SJSA1 (cell line): ENCODE measurements at places on chromosomes 13 and 19. TPM values are rescaled to one million over a fixed set of nuclear protein-coding genes. Genes with fewer than 3 reads are reported as not detected.

The NTF4 gene
- not detected in 2 replicates for total RNA-seq

The SIGLEC5 gene
- not detected in 2 replicates for total RNA-seq

GRCh38 chr19:16259385-16260159, 61.9 kb downstream of the AP1M1 start:
- H3K36me3 ChIP-seq, result no peaks in the 10 kb centered on the region
- no peak overlapping the region for H3K27ac ChIP-seq
- H3K4me1 ChIP-seq, result no peaks in the 10 kb centered on the region
- DNase-seq, result no peak
- H3K4me3 ChIP-seq, result no peak overlapping the region

- peak; percentile 63 for DNase-seq
- H3K4me1 ChIP-seq, result no peaks in the 10 kb centered on the region
- H3K4me3 ChIP-seq, result no peak overlapping the region
- H3K27ac ChIP-seq, result no peak overlapping the region
Observed at GRCh38 chr19:7970716-7971448, 27.4 kb upstream of the TIMM44 start.

The TSHZ3 gene
- total RNA-seq, result 4.2 and 8.3 TPM in 2 replicates

- H3K4me3 ChIP-seq, result no peak overlapping the region
- peaks cover 6% of the 10 kb centered on the region for H3K4me1 ChIP-seq
- DNase-seq, result no peak
- H3K27me3 ChIP-seq, result no peaks in the 10 kb centered on the region
- H3K27ac ChIP-seq, result no peak overlapping the region
Observed at GRCh38 chr13:49569993-49570689, 15.2 kb downstream of the RCBTB1 start.

DNA sequence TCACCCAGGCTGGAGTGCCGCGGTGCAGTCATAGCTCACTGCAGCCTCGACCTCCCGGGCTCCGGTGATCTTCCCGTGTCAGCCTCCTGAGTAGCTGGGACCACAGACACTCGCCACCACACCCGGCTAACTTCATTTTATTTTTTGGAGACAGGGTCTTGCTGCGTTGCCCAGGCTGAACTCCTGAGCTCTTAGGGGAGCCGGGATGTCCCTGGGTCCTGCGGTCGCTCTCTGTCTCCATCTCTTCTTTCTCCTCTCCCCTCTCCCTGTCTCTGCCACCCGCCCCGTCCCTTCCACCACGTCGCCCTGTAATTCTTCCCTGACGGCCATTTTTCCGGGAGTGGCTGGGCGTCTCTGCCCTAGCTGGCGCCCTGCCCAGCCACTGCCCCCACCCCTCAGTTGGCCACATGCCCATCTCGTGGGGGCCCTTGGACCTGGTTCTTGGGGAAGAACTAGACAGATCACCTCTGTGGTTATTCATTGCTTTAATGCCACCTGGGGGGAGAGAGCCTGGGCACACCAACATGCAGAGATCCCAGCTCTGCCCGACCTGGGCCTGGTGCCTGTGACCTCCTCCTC, 18.9 kb downstream of the ARID3A start:
- DNase-seq, result no peak
- H3K27ac ChIP-seq, result no peak overlapping the region
- no peak overlapping the region for H3K4me3 ChIP-seq
- H3K27me3 ChIP-seq, result no peaks in the 10 kb centered on the region
- H3K4me1 ChIP-seq, result peaks cover 15% of the 10 kb centered on the region
- no peaks in the 10 kb centered on the region; the same call in 1 of the 2 replicates for H3K36me3 ChIP-seq

- H3K27me3 ChIP-seq, result no peaks in the 10 kb centered on the region
- no peak for DNase-seq
- no peak overlapping the region for H3K4me3 ChIP-seq
- no peak overlapping the region for H3K27ac ChIP-seq
Observed at GRCh38 chr19:36257520-36257876, 42.6 kb downstream of the ZNF146 start.

The IQCN gene
- total RNA-seq, result 0.13 and 0.22 TPM in 2 replicates

GRCh38 chr13:51907040-51907732, 45.4 kb downstream of the CCDC70 start:
- H3K4me3 ChIP-seq, result no peak overlapping the region
- no peaks in the 10 kb centered on the region for H3K36me3 ChIP-seq
- H3K27me3 ChIP-seq, result no peaks in the 10 kb centered on the region
- DNase-seq, result no peak

DNA sequence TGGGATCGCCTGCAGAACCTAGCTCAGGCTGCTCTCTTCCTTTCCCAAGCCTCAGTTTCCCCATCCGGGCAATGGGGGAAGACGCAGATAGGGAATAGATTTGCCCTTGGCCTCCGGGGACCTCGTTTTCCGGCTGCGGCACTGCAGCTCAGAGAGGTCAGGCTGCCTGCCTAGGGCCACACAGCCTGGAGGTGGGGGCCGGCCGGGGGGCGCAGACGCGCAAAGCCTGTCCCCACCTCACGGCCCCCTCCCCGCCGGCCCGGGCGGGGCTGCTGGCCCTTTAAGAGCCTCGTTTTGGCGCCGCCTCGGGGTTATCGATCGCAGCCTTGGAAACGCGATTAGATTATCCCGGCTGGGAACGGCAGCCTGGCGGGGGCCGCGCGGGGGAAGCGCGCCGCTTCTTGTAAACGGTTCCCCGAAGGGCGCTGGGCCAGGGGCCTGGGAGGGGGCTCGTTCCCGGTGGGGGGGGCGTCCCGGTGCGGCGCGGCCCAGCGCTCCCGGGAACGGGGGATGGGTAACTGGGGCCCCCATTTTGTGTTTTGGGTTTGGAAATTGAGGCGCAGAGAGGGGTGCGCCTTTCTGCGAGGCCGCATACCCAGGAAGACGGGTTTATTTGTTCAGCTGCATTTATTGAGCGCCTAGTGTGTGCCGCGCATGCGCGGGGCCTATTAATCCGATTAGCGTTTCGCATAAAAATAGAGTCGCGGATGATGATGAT, 23.4 kb upstream of the TCF3 start:
- H3K27me3 ChIP-seq, result peaks cover 83% of the 10 kb centered on the region
- no peak for DNase-seq
- H3K27ac ChIP-seq, result no peak overlapping the region
- no peaks in the 10 kb centered on the region for H3K36me3 ChIP-seq

DNA sequence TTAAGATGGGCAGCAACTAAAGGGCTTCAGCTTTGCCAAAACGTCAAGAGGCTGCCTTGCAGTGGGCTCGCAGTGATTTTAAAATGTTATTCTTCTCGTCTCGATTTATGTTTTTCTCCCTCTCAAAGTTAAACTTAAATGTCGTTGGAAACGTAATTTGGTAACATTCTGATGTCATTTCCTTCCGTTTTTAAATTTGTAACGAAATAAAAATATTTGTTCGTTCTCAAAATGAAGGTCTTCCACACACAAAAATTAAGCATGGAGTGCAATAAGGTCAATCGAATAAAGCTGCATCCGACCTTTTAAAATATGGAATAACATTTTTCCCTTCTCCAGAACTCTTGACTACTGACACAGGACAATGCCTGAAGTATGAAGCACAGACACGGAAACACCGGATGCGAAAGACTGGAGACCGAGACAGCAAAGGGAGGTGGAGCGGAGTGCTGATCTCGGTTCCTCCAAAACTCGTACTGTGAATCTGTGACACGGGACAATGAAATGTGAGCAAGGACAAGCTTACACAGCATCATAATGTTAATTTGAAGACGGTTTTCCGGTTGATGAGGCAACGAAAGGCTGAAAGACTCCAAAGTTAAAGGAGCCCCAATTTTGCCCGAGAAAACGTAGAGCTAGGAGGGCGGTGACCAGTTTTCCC, 850 bp downstream of the MTMR6 start:
- peaks cover 4% of the 10 kb centered on the region; the same call in 1 of the 2 replicates for H3K4me1 ChIP-seq
- H3K4me3 ChIP-seq, result peak overlapping the region; percentile 76
- 0 out of 2 replicates have a peak, but pooled peaks cover 7% of the 10 kb centered on the region for H3K36me3 ChIP-seq
- H3K27me3 ChIP-seq, result no peaks in the 10 kb centered on the region
- peak; percentile 43 for DNase-seq

- no peaks in the 10 kb centered on the region for H3K36me3 ChIP-seq
- no peak for DNase-seq
- peak overlapping the region; percentile 67 for H3K27ac ChIP-seq
- no peaks in the 10 kb centered on the region for H3K27me3 ChIP-seq
Observed at GRCh38 chr13:106373304-106373988, 162.0 kb downstream of the EFNB2 start.

The STK11 gene
- 61.6 and 70.1 TPM in 2 replicates for total RNA-seq

GRCh38 chr13:44906230-44906629, 83.0 kb downstream of the NUFIP1 start:
- H3K27me3 ChIP-seq, result no peaks in the 10 kb centered on the region
- peaks cover 37% of the 10 kb centered on the region for H3K4me1 ChIP-seq
- no peak overlapping the region for H3K4me3 ChIP-seq
- no peak overlapping the region for H3K27ac ChIP-seq

The ONECUT3 gene
- total RNA-seq, result not detected in 2 replicates

DNA sequence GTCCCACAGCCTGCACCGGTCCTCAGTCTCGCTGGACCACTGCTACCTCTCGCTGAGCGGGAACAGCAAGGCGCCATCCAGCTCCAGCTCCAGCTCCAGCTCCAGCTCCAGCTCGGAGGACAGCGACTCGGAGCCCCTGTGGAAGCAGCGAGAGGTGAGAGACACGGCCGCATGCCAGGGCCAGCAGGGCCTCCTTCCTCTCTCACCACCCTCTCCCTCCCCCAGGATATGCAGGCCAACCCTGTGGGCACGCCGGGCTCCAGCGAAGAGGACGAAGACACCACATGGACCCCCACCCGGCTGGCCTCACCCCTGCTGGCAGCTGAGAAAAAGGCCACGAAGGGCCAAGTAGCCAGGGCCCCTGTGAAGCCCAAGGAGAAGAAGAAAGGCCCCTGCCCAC, 7.3 kb downstream of the SIX5 start:
- no peak overlapping the region for H3K4me3 ChIP-seq
- H3K36me3 ChIP-seq, result peaks cover 5% of the 10 kb centered on the region; the same call in 1 of the 2 replicates
- H3K4me1 ChIP-seq, result peaks cover 12% of the 10 kb centered on the region
- H3K27ac ChIP-seq, result no peak overlapping the region

DNA sequence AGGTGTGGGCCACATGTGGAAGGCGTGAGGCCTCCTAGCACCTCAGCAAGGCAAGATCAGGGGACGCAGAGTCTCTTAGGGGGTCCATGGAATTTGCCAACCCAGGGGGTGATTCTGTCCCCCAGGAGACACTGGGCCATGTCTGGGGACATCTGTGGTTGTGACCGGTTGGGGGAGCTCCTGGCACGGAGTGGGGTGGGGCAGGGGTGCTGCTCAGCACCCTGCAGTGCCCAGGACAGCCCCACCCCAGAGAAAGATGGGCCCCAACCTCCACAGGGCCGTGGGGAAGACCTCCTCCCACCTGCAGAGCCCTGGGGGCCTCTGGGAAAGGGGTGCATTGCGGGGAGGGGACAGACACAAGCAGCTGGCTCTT, 4.0 kb downstream of the MKNK2 start:
- H3K4me1 ChIP-seq, result peaks cover 40% of the 10 kb centered on the region
- H3K4me3 ChIP-seq, result no peak overlapping the region

DNA sequence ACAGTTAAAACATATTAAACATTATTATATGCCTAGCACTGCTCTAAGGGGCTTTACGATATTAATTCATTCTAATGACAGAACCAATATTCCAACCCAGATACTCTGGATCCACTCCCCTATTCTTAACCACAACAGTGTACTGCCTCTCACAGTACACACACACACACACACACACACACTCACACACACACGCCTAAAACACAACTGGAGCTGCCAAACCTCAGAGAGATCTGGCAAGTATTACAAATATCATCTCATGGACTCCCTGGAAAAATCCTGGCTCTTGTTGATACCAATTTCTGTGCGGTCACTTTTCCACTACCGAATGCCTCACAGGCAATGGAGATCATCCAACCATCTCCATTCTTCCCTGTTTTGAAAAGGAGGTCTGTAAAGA, 1.3 kb downstream of the ZNF780A start:
- H3K36me3 ChIP-seq, result peaks cover 3% of the 10 kb centered on the region; the same call in 1 of the 2 replicates
- no peaks in the 10 kb centered on the region for H3K27me3 ChIP-seq
- H3K4me1 ChIP-seq, result 0 out of 2 replicates have a peak, but pooled peaks cover 5% of the 10 kb centered on the region
- no peak for DNase-seq

- no peaks in the 10 kb centered on the region for H3K4me1 ChIP-seq
- H3K36me3 ChIP-seq, result no peaks in the 10 kb centered on the region
- H3K27ac ChIP-seq, result no peak overlapping the region
- no peak overlapping the region for H3K4me3 ChIP-seq
Observed at GRCh38 chr13:37929308-37929707, 59.7 kb upstream of the TRPC4 start.
